ENCODE measurements at places on chromosomes 3 and 15. TPM values are rescaled to one million over a fixed set of nuclear protein-coding genes. Genes with fewer than 3 reads are reported as not detected.
A peak's percentile ranks its signal among the peaks of the same experiment; 100 is the strongest.

- no peak overlapping the region for H3K27ac ChIP-seq
- H3K36me3 ChIP-seq = no peaks in the 10 kb centered on the region
- no peak overlapping the region for H3K4me3 ChIP-seq
- DNase-seq = peak; percentile 48
- H3K27me3 ChIP-seq = no peaks in the 10 kb centered on the region
These were observed 25.1 kb downstream of the C3orf18 start for GRCh38 chr3:50542177-50543034.

The NR2E3 gene
- not detected for total RNA-seq

The CKMT1B gene
- total RNA-seq = not detected

The RGMA gene
- not detected for total RNA-seq
